ENCODE measurements at places on chromosomes 16 and 17. TPM values are rescaled to one million over a fixed set of nuclear protein-coding genes. Genes with fewer than 3 reads are reported as not detected.

The MFAP4 gene
- total RNA-seq, result 4.0 TPM

The CHRNE gene
- 0.64 TPM for total RNA-seq

The PRAC1 gene
- 35.2 TPM for total RNA-seq

The GUCY2D gene
- total RNA-seq, result 1.1 TPM

The KRT15 gene
- total RNA-seq, result 0.37 TPM

The KIF19 gene
- 0.60 TPM for total RNA-seq

The MLX gene
- 30.1 TPM for total RNA-seq

The ENPP7 gene
- total RNA-seq, result 0.11 TPM

The ADAD2 gene
- 1.6 TPM for total RNA-seq

The ABCC12 gene
- not detected for total RNA-seq

The CLEC19A gene
- 0.41 TPM for total RNA-seq

The TCF25 gene
- 155 TPM for total RNA-seq

The TBC1D16 gene
- total RNA-seq, result 90.4 TPM

The KCNG4 gene
- total RNA-seq, result not detected

The CDH11 gene
- 10.1 TPM for total RNA-seq

The SHBG gene
- 1.1 TPM for total RNA-seq

The TP53TG3C gene
- not detected for total RNA-seq

The CCL8 gene
- total RNA-seq, result not detected

The CD300LG gene
- not detected for total RNA-seq

Measured in WTC11 (cell line).